ENCODE measurements at places on chromosomes 1 and 21. TPM values are rescaled to one million over a fixed set of nuclear protein-coding genes. Genes with fewer than 3 reads are reported as not detected.
A peak's percentile ranks its signal among the peaks of the same experiment; 100 is the strongest.

Gene HRNR
- not detected for total RNA-seq

Gene CFHR3
- not detected for total RNA-seq

DNA sequence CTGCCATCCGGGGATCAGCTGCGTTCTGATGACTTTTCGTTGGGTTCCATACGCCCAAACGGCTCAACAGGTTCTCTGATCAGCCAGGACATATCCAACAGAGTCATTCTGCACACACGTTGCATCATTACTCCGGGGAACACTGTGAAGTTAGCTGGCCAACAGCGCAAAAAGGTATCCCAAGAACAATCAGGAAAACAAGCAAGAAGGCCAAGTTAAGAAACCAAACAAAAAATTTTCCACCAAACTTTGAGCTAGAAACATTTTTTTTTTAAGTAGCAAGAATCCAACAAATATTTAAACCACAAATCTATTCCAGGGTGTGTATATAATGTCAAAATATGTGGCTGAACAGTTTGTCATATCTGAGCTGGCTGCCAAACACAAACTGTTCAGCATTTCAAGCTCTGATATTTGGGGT, 29.2 kb downstream of the NID1 start:
- DNase-seq = no peak

DNA sequence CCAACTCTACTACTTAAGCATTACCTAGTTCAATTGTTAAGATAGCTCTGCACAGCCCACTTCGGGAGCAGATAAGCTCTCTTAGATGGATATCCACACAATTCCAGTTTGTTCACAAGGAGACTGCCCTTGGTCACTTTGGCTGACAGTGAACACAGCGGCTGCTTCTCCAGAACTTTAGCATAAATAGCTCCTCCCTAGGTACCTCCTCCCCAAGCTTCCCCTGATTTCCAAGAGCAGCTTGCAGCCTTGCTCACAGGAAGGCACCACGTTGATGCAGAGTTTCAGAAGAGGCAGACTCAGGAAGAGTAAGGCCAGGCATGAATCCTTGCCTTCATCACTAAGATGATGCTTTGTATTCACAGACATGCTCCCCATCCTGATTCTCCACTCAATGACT, 24.7 kb downstream of the TFF3 start:
- DNase-seq = no peak

- DNase-seq = peak; percentile 36
These were observed 5.1 kb downstream of the HSPB7 start for GRCh38 chr1:16012590-16013219.
